ENCODE measurements at places on chromosomes 5 and 9.

DNA sequence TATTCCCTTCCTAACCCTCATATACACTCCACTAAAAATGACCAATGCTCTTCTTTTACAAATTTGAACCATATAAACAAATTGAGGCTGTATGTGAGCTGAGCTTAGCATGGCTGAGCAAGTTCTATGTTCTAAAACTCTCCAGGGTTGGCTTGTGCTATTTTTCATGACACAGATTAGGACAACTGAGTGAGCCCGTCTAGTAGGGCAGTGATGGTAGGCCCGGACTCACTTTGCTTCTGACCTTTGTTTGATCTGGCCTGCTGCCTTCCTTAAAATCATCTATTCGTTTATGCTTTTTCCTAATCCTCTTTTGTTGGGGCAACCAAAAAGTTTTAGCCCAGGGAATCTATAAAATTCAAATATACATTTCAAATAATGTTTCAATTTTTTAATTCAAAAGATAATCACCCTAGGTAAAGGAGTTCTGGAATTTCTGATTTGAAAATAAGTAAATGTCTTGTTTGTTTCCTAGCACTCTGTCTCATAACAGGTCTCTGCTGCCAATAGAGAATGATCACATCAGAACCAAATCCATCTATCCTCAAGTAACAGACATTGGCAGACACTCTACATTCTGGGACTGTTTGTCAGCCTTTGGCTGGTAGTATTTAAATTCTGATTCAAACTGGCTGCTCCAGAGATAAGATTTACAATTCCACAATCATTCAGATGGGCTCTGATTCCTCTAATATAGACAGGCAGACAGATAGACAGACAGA is 217.0 kb upstream of the TARS1 start:
- DNase-seq = no peak

GRCh38 chr9:131264231-131264630 is 12.1 kb downstream of the FAM78A start:
- no peak for DNase-seq

GRCh38 chr5:1987471-1987870 is 104.7 kb upstream of the IRX4 start:
- DNase-seq = no peak

GRCh38 chr9:110996436-110997220 is 41.6 kb downstream of the LPAR1 start:
- no peak for DNase-seq

DNA sequence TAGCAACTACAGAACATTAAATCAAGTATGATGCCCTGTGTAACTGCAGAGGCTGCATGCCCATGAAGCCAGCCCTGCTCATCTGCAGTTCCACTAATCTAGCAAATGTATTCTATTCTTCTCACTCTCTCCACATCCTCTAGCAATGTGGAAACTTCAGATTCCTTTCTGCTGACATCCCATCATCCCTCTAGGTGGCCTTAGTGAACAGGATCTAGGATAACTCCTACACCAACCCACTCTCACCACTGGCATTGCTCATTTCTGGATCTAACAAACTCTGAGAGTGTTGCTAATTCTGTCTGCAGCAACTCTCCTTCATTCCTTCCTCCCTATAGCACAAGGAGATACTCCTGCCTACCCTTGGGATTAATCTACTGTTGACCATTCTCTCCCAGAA is 80.8 kb downstream of the FAM81B start:
- no peak for DNase-seq

- DNase-seq = no peak
Measured at GRCh38 chr9:130417602-130418001, 27.2 kb upstream of the ASS1 start.

GRCh38 chr5:90878549-90879196 is 320.1 kb downstream of the ADGRV1 start:
- no peak for DNase-seq

DNA sequence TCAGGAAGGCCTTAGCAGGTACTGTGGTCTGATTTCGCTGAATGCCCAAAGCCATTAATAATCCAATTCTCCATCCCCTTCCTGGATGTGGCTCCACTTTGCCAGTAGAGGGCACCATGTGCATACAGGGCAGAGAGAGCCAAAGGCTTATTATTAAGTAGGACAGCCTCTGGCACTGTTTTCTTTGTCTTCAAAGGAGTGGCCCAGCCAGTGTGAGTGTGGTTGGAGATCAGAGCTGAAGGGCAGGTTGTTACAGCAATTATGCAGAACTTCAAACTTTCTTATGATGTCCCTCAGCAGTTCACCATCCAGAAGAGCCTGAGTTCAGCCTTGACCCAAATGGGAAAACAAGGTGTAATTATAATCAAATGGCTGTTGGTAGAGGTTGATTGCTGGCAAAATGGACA is 38.6 kb upstream of the CEMIP2 start:
- DNase-seq = peak; percentile 36

DNA sequence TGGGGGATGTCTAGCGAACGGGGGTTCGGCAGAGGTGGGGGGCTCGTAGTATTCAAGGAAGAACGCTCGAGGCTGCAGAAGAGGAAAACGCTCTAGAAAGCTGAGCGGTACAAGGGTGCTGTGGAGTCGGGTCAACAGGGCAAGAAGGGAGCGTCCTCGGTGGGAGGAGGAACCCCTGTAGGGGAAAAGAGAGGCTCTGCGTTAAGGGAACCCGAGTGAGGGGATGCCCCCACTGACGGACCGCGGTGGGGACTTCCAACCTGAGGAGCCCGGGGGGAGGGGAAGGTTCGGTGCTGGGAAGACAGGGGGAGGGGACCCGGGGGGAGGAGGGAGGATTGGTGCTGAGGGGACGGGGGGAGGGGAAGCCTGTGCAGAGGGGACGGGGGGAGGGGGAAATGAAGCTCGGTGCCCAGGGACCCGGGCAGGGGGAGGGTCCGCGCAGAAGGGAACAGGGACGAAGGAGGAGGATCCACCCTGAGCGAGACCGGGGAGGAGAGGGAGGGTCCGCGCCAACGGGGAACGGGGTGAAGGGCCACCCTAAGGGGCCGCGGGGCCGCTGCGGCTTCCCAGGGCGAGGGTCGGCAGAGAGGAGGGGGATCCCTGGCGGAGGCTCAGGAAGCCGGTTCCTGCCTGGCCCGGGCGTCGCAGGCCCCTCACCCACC is 621 bp downstream of the NR6A1 start:
- DNase-seq = no peak

DNA sequence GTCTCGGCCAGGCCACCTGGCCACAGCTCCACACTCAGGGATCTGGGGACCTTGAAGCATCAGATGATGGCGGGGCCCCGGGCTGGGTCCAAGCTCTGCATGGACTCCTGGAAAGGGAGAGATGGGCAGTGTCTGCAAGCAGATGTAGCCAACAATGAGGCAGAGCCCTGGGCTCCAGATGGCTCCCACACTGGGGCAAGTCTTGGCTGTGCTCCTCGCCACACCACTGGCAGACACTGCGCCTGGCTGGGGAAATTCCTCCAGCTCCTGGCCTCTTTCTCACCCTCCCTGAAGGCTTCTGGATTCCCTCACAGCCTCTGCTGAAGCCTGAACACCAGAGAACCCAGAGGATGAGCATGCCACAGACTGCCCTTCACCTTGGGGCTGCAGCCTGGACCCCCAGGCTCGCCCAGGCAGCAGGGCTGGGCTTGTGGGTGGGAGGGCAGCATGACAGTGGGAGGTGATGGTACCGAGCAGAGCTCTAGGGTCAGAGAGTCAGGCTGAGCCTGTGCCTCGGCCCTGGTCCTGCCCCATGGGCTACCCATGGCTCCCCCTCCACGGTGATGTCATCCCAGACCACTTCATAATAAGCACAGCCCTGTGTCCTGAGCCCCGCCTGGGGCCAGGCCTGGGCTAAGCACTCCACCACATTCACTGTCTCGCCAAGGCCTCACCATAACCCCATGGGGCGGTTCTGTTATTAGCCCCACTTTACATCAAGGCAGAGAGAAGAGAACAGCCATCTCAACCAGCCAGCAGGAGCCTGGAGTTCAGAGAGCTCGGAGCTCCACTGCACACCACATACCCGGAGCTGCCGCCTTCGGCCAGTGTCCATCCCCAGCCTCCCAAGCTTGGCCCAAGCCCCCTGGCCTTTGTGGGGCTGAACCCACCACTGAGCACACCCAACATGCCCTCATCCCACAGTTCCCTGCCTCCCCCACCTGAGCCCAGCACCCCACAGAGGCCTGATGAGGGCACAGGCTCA is 62.2 kb upstream of the ADAMTS2 start:
- DNase-seq = no peak

DNA sequence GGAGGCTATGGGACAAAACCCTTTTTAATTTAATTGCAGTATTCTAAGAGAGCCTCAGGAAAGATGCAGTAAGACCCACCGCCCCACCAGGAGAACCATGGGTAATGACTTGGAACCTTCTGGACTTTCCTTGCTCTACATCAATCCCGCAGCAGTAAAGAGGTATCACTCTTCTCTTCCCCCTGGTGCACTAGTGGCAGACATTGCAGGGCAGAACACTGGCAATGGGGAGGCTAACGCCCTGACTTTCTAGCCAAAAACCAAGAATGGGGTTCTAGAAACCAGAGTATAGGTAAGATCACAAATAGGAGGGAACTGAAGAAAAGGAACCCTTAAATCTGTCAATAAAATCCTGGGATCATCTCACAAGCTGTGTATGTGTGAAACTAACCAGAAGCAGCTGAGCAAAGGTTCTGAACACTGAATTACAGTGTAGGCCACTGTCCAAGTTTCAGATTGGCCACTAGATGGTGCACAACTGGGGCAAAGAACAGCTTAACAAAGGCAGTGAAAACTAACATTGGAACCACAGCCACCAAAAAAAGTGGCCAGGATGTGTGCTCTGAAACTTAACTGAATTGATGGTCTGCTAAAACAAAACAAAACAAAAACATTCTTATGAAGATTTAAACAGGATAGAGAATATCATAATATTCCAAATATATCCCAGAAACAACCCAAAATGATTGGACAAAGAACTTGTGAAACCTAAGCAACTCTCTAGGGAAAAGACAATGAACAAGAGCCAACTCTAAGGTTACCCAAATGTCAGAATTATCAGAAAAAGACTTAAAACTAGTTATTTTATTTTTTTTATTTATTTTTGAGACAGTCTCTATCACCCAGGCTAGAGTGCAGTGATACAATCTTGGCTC is 6.6 kb upstream of the FAM151B start:
- no peak for DNase-seq

GRCh38 chr9:82560036-82560435 is 502.9 kb downstream of the RASEF start:
- no peak for DNase-seq

Data from activated T-cell treated with anti-CD3 and anti-CD28 coated beads for 1 hour (primary cell).